HepG2 (cell line): ENCODE measurements at places on chromosomes 11 and 22. TPM values are rescaled to one million over a fixed set of nuclear protein-coding genes. Genes with fewer than 3 reads are reported as not detected.

- no peak for DNase-seq
Observed at GRCh38 chr11:45669146-45669545, 3.7 kb upstream of the CHST1 start.

- DNase-seq, result no peak
Observed at GRCh38 chr22:39150848-39151215, 1.6 kb downstream of the CBX7 start.

- DNase-seq, result no peak
Observed at GRCh38 chr11:21650961-21651360, 541.9 kb upstream of the ANO5 start.

Gene VPREB1
- polyA plus RNA-seq, result not detected in 2 replicates

- no peak for DNase-seq
Observed at GRCh38 chr11:86954269-86955110, 705 bp downstream of the FZD4 start.

Gene RFPL1
- polyA plus RNA-seq, result not detected in 2 replicates
